ENCODE measurements at places on chromosomes 6 and 20. TPM values are rescaled to one million over a fixed set of nuclear protein-coding genes. Genes with fewer than 3 reads are reported as not detected.

DNA sequence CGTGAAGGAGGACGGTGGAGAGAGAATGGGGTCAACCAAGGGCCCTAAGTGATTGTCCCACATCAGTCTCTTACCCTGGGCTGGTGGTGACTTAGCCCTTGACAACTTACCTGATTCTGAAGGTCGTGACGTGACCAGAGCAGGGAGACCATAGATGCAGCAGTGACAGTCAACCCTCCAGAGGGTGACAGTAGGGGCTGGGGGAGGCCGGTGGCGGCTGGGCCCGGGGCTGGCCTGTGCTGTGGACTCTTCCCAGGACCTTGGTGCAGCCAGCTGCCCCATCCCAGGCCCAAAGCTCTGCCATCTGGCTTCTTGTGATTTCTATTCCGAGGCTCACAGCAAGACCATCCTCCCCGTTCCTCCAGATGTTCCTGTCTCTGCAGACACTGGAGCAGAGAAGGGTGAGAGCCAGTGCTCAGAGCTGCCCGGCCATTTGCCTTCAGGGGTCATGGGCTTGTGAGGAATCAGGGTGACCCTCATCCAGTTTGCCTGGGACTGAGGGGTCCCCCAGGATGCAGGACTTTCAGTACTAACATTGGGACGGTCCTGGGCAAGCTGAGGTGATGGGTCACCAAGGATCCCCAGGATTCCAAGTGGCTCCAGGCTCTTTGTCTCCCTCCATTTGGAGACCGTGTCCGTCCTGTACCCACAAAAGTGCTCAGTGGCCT, 36.0 kb downstream of the SUMO4 start:
- no peak overlapping the region for H3K27ac ChIP-seq
- no peaks in the 10 kb centered on the region for H3K36me3 ChIP-seq
- H3K4me3 ChIP-seq: no peak overlapping the region
- peaks cover 4% of the 10 kb centered on the region for H3K4me1 ChIP-seq
- DNase-seq: no peak
- H3K27me3 ChIP-seq: peaks cover 13% of the 10 kb centered on the region

- peak overlapping the region; percentile 91 for H3K27ac ChIP-seq
- H3K4me3 ChIP-seq: peak overlapping the region; percentile 77
- DNase-seq: no peak
- H3K4me1 ChIP-seq: peaks cover 71% of the 10 kb centered on the region
These were observed 994 bp downstream of the FOXC1 start for GRCh38 chr6:1610497-1611321.

DNA sequence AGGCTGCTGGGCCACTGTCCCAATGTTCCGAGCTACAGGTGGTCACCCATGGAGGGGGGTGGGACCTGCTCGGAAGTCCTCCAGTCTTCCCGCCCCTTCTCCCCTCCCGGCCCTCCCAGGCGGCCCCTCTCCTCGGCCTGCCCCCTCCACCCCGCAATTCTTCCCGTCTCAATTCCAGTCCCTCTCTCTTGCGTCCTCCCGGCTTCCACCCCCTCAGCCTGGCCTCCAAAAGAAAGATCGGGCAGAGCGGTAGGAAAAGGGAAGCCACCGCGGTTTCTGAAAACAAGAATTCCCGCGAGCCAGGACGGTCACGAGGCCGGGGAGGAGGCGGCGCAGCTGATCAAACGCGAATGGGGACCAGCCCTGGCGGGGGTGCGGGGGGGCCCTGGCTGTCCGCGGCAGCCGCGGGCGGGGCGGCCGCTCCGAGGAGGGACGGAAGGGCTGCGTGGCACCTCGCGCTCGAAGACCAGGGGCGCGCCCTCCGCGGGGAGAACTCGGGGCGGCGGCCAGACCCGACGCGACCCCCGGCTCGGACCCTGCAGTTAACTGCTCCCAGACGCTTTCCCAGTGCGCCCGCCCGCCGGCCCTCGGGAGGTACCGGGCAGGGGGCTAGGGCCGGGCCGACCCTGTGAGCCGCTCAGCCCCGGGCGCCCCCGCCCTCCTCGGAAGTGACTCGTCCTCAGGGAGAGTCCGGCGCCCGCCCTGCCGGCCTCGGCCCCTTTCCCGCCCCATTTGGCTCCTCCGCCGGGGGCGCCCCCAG, 1.0 kb downstream of the PXDC1 start:
- peak overlapping the region; percentile 79 for H3K4me3 ChIP-seq
- DNase-seq: peak; percentile 88
- H3K27ac ChIP-seq: peak overlapping the region; percentile 93

MYCT1 gene
- 15.0 TPM for total RNA-seq

DNA sequence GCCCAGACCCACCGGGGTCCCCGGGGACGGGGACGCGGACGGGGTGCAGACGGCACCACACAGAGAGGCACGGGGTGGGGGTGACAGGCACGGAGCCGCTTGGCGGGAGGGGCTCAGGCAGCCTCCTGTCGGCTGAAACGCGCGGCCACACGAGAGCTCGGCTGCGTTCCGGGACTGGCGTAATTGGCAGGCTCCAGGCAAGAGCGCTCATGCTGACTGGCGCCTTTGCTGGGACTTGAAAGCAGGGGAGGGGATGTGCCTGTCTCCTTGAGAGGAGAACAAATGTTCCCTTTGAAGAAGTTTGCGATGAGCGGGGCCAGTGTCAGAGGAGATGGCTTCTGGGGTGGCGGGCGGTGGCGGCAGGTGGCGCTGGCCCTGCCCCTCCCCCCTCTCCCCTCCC, 25.8 kb downstream of the BHLHE23 start:
- H3K27ac ChIP-seq: no peak overlapping the region
- no peaks in the 10 kb centered on the region for H3K4me1 ChIP-seq
- H3K4me3 ChIP-seq: no peak overlapping the region
- H3K36me3 ChIP-seq: no peaks in the 10 kb centered on the region
- H3K27me3 ChIP-seq: peaks cover 100% of the 10 kb centered on the region

TREML1 gene
- not detected for total RNA-seq

Measured in left ventricle myocardium inferior (tissue), 1 donor.